ENCODE measurements at places on chromosomes 1 and 21.

- DNase-seq = peak; percentile 80
Observed at GRCh38 chr1:119225265-119225664, 84.8 kb upstream of the WARS2 start.

GRCh38 chr1:46635205-46635604, 18.6 kb upstream of the MOB3C start:
- DNase-seq = no peak

- DNase-seq = peak; percentile 53
Observed at GRCh38 chr1:42179275-42179674, 14.7 kb upstream of the GUCA2A start.

DNA sequence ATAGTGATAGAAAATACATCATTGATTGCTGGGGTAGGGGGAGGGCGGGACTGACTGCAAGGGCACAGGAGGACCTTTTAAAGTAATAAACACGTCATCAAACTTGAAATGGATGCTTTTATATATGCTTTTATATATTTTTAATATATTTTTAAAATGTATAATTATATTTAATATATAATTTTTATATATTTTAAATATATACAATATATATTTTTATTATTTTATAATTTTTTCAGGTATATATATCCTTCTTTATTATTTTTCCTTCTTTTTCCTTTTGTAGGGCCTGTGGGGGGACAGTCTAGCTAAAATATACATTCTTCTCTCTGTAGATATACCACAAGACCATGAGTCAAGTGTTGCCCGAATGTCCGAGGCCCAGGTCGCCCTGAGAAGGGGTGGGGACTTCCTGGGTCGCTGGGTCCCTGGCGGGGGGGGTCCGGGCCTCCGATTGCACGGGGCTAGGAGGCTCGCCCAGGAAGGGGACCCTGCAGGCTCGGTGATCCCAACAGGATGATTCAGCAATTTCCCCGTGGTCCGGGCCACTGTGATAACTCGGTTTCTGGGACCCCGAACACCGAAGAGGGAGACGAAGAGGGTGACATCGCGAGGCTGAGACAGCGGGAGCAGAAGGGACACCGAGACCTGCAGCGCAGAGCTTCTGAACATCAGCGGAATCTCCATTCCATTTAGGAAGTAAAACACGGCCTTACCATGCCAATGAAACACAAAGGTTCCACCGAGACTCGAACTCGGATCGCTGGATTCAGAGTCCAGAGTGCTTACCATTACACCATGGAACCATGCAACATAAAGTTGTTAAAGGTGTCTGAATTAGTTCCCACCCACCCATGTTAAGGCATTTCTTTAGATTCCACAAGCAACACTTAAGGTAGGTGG, 112.5 kb upstream of the NBPF11 start:
- peak; percentile 12 for DNase-seq

- DNase-seq = no peak
Observed at GRCh38 chr1:17167041-17167785, 37.7 kb upstream of the PADI1 start.
